Motor neuron (in vitro differentiated cells): ENCODE measurements at places on chromosomes 2 and 18. TPM values are rescaled to one million over a fixed set of nuclear protein-coding genes. Genes with fewer than 3 reads are reported as not detected.

SPC25 gene
- total RNA-seq = 0.39 and 0.57 TPM in 2 replicates

WNT10A gene
- 0.15 TPM in 1 of 2 replicates, not detected in the other for total RNA-seq

SULT1C4 gene
- 26.9 and 34.8 TPM in 2 replicates for total RNA-seq

DNA sequence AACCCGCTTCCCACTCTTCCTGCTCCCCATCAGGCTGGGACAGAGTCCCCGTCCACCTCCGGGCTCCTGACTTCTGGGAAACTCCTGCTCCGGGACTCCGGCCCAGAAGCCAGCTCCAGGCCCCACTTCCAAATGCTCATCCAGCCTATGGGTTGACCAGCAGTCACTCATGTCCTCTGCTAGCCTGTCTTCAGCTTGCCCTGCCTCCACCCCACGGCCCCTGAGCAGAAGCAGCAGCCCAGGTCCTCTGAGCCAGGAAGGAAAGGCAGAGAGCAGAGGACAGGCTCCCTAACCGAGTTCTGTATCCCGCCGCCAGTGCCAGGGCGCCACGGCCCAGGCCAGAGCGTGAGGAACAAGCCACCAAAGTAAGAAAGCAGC, 86.4 kb upstream of the ID2 start:
- ATAC-seq = no peak

GRCh38 chr2:160469621-160470204, 23.9 kb downstream of the RBMS1 start:
- ATAC-seq = no peak

GRCh38 chr18:42157420-42157819, 202.4 kb downstream of the PIK3C3 start:
- ATAC-seq = no peak

GRCh38 chr2:225765820-225766219, 366.3 kb downstream of the NYAP2 start:
- ATAC-seq = no peak

DNA sequence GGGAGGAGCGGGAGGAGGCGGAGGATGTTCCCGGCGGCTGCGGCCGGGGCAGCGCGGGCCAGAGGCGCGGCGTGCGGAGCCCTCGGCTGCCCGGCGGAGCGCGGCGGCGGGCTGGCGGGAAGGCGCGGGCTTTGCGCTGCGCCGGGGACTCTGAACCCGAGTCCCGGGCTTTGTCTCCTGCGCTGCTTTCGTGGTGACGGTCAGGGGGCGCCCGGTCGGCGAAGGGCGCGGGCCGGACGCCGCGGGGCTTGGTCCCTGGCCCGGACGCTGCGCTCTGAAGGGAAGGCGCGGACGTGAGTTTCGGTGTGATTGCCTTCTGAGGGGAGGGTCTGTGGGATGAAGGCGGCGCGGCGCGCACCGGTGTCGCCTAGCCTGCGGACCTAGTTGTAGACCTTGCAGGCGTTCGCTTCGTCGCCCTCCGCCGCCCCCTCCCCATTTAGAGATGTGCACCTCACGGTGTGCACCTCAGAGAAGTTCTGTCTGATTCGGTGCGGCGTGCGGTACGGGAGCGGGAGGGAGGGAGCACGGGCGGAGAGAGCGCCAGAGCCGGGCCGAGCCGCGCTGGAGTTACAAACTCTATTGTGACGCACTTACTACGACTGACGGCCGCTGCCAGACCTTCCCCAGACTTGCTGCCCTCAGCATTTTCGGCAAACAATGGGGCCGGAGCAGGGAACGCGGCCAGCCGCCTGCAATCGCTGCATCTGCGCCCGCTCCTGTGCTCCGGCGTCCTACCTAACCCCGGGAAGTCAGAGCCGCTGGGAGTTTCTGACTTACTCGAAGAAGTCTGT, 2.1 kb downstream of the BCL2L11 start:
- peak; percentile 5 for ATAC-seq

DNA sequence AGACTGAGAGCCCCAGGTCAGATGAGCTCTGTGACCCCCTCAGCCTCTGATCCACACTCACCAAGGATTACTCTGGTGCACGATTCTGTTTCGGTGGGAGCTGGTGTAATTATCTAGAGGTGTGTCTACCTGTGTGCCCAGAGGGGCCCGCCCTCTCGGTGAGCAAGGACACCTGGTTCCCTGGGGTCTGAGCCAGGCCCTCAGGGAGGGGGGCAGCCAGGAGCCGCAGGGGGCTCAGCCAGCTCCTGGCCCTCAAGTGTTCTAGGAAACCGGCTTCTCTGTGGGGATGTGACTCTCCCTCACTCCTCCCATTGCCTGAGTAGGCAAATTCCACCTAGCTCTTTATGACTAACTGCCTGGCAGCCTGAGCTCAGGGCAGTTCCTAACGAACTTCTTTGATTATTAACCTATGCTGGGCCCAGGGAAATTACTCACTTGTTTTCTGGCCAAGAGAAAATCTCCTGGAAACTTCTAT, 17.4 kb downstream of the AGAP1 start:
- ATAC-seq = peak; percentile 35

DNA sequence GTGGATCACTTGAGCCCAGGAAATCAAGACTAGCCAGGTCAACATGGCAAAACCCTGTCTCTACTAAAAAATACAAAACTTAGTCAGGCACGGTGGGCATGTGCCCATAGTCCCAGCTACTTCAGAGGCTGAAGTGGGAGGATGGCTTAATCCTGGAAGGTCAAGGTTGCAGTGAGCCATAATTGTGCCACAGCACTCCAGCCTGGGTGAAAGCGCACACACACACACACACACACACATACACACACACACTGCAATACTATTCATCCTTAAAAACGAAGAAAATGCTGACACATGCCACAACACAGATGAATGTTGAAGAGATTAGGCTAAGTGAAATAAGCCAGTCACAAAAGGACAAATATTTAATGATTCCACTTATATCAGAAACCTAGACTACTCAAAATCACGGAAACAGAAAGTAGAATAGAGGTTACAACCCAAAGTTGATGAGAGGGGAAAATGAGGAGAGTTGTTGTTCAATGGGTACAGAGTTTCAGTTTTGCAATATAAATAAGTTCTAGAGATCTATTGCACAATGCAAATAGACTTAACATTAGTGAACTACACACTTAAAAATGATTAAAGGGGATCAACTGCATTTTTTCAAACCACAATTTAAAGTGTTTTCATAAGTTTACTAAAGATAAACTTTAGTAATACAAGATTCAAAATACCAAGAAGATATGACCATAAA, 114.5 kb downstream of the USP34 start:
- no peak for ATAC-seq

DNA sequence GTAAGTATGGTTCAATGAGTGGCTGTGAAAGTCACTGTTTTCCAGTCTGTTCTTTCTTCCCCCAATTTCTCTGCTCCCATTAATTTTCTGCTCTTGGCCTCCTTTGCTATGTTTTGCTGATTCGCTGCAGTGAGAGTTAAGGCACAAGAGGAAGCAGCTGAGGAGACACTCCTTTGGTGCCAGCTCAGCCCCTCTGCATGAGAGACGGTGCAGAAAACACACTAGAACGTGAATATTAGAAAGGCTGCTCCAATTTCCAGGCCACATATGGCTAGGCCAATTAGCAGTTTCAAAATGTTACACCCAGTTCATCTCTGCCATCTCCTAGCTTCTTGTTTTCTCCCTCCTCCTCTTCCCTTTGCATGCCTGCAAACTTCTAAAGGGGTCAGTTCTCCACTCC, 38.9 kb downstream of the AKAIN1 start:
- no peak for ATAC-seq

DNA sequence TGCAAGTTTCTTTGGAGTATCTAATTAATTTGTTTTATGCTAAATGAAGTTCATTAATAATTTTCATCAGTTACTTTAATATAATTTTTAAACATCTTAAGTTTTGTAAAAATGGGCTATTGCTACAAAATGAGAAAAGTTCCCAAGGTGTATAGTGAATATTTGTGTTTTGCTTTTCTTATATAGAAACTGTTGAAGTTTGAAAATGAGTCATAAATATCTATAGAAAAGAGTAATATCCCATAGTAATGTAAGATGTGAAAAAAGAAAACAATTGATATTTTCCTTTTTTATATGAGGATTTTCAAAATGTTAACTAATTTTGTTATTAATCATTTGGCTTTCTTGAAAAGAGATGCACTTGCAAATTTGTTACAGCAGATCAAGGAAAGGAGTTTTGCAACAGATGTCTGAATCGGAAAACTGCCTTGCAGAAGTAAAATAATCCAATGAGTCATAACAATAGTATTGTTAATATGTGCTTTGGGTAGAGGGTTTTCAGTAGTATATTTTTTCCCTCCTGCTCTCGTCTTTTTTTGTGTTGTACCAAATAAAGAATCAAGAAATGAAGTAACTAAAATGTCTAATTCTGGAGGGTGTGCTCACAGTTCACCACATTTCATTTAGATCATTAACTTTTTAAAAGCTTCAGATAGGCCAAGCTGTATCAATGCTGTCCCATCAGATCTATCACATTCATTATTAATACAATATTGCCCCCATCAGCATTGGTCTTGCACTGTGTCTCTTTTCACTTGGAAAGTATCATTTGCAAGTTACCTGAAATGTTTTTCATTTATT, 15.5 kb downstream of the DUSP19 start:
- ATAC-seq = no peak

GRCh38 chr18:74942319-74942910, 266.5 kb downstream of the PTGR3 start:
- ATAC-seq = no peak

- ATAC-seq = peak; percentile 14
These were observed 118.0 kb downstream of the PLB1 start for GRCh38 chr2:28613633-28614501.

- ATAC-seq = peak; percentile 71
These were observed 292.3 kb upstream of the ID2 start for GRCh38 chr2:8389431-8390108.

DNA sequence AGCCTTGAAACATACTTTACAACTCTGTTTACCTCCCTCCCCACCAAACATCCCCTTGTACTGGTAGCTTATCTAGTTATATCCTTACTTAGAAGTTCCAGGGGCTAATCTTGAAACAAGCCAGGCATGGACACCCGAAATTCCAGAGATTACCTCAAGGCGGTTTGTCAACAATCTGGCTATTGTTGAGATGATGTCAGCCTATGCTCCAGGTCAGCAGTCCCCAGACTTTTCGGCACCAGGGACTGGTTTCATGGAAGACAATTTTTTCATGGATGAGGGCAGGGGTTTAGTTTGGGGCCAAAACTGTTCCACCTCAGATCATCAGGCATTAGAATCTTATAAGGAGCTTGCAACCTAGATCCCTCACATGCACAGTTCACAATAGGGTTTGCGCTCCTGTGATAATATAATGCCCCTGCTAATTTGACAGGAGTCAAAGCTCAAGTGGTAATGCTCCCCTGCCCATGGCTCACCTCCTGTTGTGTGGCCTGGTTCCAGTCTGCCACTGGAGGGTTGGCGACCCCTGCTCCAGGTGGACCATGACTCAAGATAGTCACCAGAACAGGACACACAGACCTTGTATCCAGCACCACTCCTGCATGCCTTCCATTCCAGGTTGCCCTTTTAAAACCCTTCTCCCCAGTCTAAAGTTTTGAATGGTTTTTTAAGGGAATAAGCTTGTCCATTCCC, 171.2 kb downstream of the SPAG16 start:
- no peak for ATAC-seq

- ATAC-seq = no peak
These were observed 13.0 kb upstream of the IL1RN start for GRCh38 chr2:113114224-113114945.

GRCh38 chr2:29817801-29818680, 103.3 kb downstream of the ALK start:
- ATAC-seq = peak; percentile 51

DNA sequence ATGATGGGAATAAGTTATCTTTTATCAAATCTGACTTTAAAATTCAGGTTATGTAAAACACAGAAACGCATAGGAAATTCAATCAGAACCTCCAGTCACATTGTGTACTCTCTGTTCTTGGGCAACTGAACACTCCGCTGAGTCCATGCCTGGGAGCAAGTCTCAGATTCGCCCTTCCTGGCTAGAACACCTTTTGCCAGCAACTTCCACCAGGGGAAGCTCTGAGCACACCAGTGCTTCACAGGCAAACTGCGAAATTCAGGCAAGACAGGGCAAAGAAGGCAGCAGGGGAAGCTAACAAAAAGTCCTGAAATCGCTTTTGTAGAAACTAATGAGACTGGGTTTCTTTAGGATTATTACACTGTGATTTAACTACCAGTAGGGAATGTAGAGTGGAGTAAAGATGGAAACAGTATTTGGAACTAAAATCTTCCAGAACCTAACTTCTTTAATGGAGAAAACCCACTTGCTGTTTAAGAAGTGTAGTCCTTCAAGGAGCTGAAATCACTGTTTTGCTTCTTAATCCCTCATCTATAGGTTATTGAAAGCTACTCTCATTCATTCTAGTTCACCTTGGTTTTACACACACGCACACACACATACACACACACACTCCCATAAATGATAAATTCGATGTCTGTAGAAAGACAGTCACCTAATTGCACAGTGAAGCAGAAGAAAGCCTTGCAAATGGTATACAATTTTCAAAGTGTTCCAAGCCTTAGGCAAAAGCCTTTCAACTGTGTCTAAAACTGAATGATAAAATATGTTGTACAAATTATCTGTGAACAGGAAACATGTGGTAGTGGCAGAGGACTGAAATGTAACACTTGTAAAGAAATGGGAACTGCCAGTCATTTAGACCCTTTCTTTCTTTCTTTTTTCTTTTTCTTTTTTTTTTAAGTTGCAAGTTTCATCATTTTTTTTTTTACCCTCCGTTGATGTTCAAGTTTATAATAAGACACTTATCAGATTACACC, 214.5 kb downstream of the TMEM182 start:
- ATAC-seq = peak; percentile 100
